ENCODE measurements at places on chromosomes 1 and 21. TPM values are rescaled to one million over a fixed set of nuclear protein-coding genes. Genes with fewer than 3 reads are reported as not detected.

The NTMT2 gene
- total RNA-seq, result not detected

The FCAMR gene
- not detected for total RNA-seq

The OR2L3 gene
- total RNA-seq, result not detected

The FAM20B gene
- 43.0 TPM for total RNA-seq

The CFHR3 gene
- total RNA-seq, result not detected

The SLC35F3 gene
- 0.64 TPM for total RNA-seq

The RGS16 gene
- not detected for total RNA-seq

The C1QC gene
- total RNA-seq, result not detected
